ENCODE measurements at places on chromosomes 16 and 17.

- no peak for DNase-seq
Observed at GRCh38 chr16:65113441-65113840, 8.4 kb downstream of the CDH11 start.

- DNase-seq: no peak
Observed at GRCh38 chr17:21460358-21460757, 84.2 kb downstream of the KCNJ12 start.

- DNase-seq: peak; percentile 66
Observed at GRCh38 chr16:66741169-66741900, 10.1 kb downstream of the DYNC1LI2 start.

DNA sequence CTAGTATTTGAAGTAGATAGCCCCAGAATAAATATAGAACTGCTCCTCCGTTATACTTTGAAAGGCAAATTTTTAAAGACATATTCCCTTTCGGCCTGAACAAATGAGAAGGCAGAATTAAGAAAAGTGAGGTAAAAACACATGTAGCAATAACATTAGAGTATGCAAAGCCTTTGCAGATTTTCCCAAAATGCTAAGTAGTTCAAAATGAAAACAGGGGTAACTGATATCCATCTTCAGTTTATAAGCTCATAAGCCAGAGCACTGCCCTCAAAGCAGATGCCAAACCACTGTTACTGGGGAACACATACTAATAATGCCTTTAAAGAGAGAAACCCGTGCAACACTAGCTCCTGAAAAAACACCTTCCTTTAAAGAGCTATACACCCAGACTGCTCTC lies 51.3 kb upstream of the CLEC18B start:
- DNase-seq: no peak

- DNase-seq: peak; percentile 76
Observed at GRCh38 chr17:81341516-81342268, 46.6 kb upstream of the SLC38A10 start.

- no peak for DNase-seq
Observed at GRCh38 chr16:87816507-87817100, 50.8 kb upstream of the KLHDC4 start.

DNA sequence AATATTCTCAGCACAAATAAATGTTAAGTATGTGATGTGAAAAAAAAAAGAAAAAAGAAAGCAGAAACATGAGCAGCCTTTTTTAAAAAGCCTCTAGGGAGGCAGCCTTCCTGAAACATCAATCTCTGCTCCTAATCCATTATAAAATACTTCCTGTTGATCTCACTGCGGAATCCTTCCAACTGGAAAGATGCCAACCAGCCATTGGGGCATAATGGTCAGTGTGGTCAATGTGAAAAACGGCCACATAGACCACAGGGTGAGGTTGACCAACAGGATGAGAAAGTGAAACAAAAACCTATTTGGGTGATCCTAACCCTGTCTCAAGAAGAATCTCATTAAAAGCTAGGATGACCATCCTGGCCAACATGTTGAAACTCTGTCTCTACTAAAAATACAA lies 26.1 kb upstream of the ABCA8 start:
- DNase-seq: no peak

GRCh38 chr17:79322211-79323123 lies 247.8 kb downstream of the ENGASE start:
- no peak for DNase-seq

GRCh38 chr17:67784364-67785121 lies 40.8 kb upstream of the BPTF start:
- DNase-seq: no peak

DNA sequence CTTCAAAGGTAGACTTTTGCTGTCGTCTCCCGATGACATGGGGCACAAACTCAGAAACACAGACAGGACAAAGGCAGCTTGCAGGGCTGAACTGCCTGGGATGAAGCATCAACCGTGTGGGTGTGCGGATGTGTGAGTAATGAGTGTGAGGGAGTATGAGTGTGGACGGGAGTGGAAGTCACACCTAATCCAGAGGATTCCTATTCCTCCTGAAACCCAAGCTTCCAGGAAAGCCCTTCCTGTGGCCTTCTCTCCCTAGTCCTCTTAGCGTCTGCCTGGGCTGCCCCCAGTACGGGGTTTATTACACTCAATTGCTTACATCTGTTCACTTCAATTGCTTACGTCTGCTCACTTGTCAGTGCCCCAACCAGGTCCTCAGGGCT lies 2.3 kb upstream of the IL4R start:
- peak; percentile 20 for DNase-seq

DNA sequence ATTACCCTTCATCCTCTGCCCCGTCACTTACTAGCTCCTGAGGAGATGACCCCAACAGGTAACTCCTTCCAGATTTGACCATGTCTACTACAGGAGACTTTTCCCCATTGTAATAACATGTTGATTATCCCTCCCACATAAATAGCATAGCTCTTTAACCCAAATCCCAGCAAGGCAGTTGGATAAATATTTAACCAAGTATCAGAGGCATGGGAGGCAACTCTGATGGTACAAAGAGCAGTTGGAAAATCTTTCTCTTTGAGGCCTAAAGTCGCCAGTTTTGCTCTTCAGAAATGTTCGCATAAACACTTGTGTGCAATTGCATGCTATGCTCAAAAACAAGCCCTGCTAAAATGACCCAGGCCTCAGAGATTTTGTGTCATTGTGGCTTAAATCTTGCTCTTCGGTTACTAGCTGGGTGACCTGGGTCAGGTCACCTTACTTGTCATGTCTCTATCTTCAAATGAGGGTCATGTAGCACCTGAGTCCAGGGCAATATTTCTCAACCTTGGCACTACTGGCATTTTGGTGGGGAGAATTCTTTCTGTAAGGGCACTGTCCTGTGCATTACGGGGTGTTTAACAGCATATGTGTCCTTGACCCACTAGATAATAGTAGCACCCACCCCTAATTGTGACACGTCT lies 48.8 kb downstream of the HSD17B2 start:
- no peak for DNase-seq

DNA sequence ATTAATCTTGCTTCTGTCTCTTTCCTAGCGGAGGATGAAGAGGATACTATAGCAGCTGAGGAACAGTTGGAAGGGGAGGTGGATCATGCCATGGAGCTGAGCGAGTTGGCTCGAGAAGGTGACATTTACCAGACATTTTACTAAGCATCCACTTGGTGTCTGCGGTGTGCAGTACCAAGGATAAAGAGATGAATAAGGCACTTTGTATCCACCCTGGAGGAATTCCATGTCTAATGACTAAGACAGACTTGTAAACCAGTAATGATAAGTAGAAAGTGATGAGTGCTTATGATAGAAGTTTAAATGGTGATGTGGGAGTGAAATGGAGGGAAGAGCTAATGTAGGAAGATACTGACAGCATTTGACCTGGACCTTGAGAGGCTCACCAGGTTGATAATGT lies 12.0 kb downstream of the SRCAP start:
- no peak for DNase-seq

GRCh38 chr17:76909971-76910760 lies 42.0 kb downstream of the MGAT5B start:
- DNase-seq: peak; percentile 87

DNA sequence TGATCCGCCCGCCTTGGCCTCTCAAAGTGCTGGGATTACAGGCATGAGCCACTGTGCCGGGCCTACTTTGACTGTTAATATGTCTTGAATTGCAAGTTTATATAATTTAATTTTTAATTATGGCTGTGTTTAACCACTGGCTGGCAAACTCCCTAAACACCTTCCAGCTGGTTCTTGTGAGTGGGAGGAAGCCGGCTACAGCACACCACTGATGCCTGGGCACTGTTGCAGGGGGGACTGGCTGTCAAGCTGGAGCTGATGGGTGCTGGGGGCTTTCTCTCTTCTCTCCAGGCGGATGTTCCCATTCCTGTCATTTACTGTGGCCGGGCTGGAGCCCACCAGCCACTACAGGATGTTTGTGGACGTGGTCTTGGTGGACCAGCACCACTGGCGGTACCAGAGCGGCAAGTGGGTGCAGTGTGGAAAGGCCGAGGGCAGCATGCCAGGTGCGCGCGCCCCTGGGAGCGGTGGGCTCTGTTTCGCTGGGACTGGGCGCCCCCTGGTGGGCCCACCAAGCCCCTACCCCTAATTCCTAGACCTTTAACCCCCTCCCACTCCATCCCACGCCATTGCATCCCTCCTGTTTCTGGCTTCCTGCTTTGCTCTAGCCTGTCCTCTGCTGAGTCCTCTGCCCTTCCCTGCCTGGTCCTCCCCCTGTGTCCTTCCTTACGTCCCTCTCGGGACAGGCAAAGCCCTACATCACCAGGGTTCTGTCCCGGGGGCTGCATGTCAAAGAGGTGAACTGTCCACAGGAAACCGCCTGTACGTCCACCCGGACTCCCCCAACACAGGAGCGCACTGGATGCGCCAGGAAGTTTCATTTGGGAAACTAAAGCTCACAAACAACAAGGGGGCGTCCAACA lies 9.5 kb downstream of the TBX21 start:
- DNase-seq: peak; percentile 76

GRCh38 chr16:81516478-81517149 lies 72.0 kb downstream of the CMIP start:
- no peak for DNase-seq

DNA sequence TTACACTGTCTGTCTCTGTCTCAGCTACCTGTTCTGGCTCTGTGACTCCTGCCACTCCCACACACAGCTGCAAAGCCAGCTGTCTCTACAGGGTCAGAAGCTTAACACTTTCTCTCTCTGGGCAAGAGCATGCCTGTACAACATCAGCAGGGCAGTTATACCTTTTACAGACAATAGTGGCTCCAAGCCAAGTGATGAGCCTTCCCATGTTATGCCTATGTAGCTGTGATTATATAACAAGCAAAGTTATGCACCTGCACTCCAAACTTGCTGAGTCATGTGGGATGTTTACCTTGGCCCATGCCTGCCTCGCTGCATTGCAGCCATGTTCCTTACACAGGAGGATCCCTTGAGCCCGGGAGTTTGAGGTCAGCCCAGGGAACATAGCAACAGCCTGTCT lies 31.8 kb upstream of the APPBP2 start:
- peak; percentile 10 for DNase-seq

- peak; percentile 73 for DNase-seq
Observed at GRCh38 chr16:58500430-58501241, 693 bp downstream of the NDRG4 start.

GRCh38 chr16:3949946-3950342 lies 69.4 kb upstream of the CREBBP start:
- no peak for DNase-seq

- no peak for DNase-seq
Observed at GRCh38 chr16:15403392-15403995, 7.9 kb downstream of the MPV17L start.

DNA sequence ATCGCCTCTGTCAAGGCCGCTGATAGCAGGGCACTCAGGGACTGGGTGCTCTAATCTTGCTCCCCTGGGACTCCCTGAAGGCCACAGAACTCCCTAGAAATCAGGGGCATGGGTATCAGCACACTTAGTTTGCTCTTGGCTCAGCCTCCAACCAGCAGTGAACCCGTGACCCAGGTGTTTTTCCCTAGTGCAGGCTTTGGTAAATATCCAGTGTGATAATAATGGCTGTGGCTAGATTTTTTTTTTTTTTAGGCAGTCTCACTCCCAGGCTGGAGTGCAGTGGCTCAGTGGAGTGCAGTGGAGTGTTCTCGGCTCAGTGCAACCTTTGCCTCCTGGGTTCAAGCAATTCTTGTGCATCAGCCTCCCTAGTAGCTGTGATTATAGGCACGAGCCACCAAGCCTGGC lies 10.3 kb downstream of the NUPR1 start:
- no peak for DNase-seq

- DNase-seq: peak; percentile 45
Observed at GRCh38 chr16:14309001-14309886, 238.1 kb downstream of the MRTFB start.

GRCh38 chr16:82943371-82943770 lies 316.6 kb downstream of the CDH13 start:
- no peak for DNase-seq

DNA sequence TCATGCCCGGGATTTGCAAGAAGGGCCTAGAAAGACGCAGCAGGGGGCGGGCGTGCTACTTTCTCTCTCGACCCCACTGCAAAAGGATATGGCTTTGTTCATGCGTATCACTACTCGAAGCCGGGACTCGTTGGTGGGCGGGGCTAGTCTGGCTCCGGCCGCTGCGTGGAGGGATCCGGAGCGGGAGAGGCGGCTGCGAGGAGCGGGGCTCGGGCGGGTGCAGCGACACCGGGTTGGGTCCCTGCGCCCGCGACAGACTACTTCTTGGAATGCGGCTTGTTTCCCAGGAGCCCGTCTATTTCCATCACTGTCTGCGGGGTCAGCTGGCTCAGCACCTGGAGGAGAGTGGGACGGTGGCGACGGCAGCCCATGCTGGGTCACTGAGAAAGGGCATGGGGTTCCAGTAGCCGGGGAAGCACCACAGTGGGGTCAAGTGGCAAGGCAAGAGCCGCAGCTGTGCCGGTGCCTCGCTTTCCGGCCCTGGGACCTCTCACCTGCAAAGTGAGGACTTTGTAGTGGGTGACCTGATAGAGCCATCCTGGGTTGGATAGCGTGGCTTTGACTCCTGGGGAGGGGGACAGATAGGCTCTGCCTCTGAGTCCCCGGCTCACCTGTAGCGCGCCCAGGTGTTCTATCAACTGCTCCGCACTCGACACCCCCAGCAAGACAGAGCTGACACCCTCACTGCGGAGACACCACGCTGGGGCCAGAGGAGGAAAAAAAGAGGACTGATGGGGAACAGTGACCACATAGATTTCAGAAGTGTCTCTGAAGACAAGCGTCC lies 6.6 kb downstream of the KCNAB3 start:
- DNase-seq: peak; percentile 96

DNA sequence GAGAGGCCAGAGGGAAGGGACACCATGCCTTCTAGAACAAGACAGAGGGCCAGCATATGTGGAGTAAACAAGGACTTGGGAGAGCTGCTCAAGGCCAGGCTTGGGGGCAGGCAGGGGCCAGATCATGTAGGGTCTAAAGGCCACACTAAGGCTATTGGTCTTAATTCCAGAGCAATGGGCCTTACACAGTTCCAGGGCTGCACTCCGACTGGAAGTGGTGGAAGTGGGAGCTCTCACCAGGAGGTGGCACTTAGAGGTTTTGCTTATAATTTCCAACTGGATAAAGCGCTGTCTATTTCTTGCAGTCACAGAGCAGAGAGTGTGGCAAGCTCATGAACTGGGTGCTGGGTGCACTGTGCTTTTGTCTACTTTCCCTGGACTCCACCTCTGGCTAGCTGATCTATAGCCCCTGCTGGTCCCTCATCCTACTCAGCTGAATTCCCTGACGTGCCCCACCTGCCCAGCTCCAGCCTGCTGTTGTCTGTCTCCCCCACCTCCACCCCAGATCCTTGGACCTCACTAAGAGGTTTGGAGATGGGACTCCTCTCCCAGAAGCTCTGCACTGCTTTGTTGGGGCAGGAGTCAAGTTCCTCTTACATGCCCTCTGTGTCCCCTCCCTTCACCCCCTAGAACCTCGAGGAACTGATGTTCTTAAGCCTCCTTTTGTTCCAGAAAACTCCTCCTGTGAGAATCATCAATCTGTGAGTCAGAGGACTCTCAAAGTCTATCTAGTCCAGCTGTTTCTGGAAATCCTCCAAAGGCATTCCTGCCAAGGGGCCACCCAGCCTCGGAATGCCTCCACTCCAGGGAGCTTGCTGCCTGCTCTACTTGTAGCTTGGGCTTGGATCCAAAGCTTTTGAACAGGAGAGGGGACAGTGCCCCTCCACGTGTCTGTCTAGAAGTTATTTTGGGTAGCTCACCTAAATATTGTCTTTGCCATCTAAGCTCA lies 48.1 kb upstream of the KSR1 start:
- peak; percentile 33 for DNase-seq

All from eye (tissue), 1 donor.